H54 (cell line): ENCODE measurements at places on chromosomes 4 and X.

GRCh38 chrX:53128097-53128749 lies 34.3 kb downstream of the KANTR start:
- DNase-seq: no peak

GRCh38 chr4:6961496-6962210 lies 52.0 kb downstream of the TBC1D14 start:
- no peak for DNase-seq

DNA sequence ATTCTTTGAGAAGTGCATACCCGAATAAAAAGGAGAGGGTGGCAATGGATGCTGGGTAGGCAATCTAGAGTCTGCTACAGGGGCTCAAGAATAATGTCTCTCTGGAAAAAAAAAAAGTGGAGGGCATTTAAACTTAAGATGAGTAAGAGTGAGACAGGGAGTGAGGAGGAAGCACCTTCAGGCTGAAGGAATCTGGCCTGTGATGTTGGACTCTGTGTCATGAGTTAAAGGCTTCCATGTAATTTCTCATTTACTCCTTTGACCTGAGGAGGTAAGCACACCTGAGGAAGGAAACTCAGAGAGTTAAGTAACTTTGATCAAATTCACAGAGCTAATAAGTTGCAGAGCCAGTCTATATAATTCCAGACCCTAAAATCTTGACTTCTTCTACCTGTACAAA lies 3.2 kb upstream of the PRKG2 start:
- no peak for DNase-seq

- no peak for DNase-seq
Measured at GRCh38 chr4:138300616-138301015, 58.5 kb upstream of the SLC7A11 start.
